ENCODE measurements at places on chromosomes 5 and 9.

DNA sequence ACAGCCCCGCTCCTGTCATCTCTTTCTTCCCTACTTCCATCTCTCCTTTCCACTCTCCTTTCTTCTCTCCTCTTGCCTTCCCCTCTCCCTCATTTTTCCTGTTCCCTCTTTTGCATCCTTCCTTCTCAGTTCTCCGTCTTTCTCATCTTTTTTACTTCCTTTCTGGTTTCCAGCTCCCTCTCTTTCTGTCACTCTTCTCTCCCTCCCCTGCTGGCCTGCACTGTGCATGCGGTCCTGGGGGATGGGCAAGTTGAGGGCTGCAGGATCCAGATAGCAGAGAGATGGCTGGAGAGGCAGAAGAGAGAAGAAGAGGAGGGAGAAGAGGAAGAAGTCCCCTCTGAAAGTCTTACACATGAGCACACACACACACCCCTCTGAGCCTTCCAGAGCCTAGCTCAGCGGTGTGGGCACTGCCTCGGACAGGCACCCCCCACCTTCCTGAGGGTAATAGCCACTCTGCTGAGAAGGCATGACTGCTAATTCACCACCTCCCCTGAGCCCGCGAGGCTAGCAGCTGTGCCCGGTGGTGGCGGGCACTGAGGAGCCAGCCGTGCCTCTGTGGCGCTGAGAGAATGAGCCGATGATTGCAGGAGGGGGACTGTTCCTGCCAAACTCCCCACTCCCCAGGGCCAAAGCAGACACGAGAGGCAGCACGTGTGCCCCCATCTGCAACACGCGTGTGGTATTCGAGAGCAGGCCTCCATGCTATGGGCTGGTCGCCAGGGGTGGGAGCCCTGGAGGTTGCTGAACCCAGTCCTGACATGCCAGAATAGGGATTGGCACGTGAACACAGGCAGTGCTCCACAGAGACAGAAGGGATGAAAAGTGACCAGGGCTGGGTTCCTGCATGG is 3.7 kb upstream of the CAMK2A start:
- no peak for DNase-seq

GRCh38 chr5:115549154-115549553 is 4.6 kb upstream of the FEM1C start:
- no peak for DNase-seq

DNA sequence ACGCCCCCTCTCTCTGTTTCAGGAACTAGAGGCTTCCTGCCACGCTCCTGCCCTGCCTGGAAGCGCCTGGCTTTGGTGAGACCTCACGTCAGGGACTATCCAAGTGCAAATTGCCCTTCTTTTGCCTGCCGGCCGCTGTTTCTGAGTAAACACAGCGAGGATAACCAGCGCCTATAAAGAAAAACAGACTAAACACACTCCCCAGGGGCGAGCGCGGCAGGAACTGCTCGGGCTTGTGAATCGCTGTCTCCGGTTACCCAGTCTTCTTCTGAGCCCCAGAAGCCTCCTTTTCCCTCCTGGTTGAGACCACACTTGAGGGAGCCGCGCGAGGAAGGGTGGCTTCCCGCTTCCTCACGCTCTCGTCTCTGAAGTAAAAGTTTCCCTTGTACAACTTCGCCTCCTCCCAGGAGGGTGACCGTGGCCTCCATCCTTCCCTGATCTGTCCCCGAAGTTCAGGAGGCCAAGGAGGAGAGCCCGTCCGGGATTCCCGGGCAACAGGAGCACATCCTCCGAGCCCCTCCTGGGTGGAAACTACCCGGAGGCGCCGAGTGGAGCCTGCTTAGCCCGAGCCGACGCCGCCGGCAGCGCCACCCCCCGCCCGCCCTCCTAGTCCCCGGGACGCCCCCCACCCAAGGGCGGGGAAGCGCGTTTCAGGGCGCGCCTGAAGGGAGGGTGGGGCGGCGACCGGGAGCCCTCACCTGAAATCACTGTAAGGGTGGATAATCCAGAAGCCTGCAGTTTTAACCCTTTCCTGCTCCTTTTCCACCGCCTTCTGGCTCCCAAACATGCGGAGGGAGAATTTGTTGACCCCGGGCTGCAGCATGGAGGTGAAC is 993 bp downstream of the HCN1 start:
- no peak for DNase-seq

DNA sequence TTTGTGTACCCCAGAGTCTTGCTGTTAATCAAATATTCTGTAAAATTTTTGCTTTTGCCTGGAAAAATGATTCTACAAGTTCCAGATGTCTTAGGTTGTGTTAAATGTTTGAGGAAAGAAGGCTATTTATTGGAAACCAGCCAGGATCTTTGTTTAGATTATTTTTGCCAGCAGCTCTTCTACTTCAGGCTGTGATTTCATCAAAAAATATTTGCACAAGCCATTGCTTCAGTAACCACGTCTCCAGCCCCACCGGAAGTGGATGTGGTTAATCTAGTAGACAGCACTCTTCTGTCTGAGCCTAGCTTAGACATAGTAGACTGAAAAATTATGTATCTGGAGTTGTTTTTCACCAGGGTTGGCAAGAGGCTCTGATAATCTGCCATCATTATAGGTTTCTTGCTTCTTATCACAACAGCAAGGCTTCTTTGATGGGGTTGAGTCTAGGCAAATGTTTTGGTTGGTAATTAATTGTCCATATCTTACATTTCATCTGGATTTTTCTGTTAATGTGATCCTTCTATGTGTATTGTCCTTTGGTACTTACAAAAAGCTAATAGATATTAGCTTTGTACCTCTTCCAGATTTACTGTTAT is 17.1 kb downstream of the KCTD16 start:
- peak; percentile 69 for DNase-seq

GRCh38 chr5:34740389-34740806 is 84.3 kb downstream of the RAI14 start:
- no peak for DNase-seq

DNA sequence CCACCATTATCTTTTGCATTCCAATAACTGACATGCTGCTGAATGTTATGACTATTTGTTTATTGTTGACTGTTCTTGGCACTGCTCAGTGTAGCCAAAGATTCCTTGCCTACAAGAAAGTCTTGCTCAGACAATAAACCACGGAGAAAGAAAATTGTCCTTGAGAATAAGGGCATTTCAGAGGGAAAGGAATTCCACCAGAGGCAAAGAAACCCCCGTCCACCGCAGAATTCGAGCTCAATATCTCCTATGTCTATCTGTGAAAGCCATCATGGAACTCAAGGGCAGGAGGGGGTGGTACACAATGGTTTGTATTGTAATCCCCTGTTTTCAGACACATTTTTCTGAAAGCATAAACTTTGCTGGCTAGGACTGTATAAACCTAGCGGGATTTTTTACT is 70.3 kb upstream of the ADAMTS16 start:
- no peak for DNase-seq

GRCh38 chr5:171614511-171614910 is 171.1 kb upstream of the SMIM23 start:
- DNase-seq: no peak

DNA sequence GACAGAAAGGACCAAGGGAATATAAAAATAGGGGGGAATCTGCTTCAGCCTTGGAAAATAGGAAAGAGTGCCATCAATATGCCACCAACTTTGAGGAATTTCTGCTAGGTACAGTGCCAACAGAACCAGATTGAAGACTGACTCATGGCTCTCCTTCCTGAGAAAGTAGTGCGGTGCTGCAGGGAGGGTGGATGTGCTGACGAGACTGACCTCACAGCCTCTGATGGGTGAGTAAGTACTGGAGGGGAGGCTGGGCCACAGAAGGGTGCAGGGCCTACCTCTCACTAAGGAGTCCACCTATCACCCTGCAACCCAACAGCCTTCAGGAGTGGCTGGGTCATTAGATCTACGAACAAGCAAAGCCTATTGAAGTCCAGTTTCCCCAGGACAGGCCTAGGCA is 187.6 kb downstream of the GABBR2 start:
- no peak for DNase-seq

- no peak for DNase-seq
These were observed 146.0 kb upstream of the NMUR2 start for GRCh38 chr5:152551061-152551460.

- DNase-seq: no peak
These were observed 7.6 kb downstream of the TTC16 start for GRCh38 chr9:127723444-127723843.

- peak; percentile 47 for DNase-seq
These were observed 11.3 kb downstream of the RGS14 start for GRCh38 chr5:177368869-177369644.

DNA sequence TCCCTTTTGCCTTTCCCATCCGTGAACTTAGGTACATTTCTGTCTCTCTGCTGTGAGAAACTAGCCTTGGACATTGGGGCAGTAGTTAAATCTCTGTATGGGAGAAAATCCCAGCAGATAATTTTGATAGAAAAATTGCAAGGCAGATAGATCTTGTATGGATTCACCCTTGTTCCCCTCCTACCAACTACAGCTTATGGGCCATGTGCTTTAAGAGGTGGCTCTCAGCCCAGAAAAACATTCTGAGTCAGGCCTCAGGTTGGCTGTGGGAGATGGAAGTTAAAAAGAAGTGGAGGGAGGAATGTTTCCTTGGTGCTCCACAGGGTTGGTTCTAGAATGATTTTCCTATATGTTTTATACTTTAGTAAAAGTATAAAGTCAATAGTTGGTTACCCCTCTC is 1.4 kb upstream of the KDM3B start:
- no peak for DNase-seq

- DNase-seq: no peak
These were observed 106.5 kb downstream of the FANCC start for GRCh38 chr9:95211028-95211427.

DNA sequence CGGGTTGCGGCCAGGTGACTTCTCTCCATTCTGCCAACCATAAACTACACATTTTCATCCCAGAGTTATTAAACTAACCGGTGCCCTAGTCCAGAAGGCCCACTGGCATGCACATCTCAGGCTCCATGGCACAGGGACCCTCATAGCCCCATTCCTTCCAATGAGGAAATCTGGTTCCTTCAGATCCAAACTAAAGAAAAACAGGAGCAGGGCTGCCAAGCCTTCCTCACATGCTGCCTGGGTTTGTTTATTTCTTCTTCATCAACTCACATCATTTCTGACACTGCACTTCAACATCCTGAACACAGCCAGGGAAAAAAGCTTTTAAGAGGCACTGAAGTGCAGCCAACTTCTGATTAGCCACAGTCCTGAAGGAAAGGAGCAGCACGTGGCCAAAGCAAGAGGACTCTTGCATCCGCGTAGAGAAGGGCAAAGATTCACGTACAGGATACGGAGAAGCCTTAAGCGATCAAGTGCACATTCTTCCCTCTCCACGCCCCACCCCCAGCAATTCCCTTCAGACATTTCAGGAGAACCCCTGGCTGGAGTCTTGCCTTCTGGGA is 22.5 kb downstream of the LHFPL2 start:
- no peak for DNase-seq

DNA sequence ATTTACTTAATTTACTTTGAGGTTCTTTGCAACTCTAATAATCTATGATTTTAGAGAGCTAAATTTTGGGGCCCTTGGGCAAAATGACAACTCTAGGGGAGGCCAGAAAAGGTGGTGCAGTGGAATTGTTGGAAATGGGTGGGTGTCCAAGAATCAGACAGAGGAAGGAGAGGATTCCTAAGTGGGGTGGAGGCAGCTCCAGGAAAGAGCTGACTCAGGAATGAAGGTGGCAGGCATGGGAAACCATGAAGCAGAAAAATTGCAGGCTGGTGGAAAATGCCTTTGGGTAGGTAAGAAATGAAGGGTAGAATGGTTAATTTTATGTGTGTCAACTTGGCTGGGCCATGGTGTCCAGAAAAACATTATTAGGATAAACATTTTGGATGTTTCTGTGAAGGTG is 248.5 kb upstream of the TUT7 start:
- DNase-seq: no peak

GRCh38 chr9:75265525-75265972 is 177.2 kb downstream of the OSTF1 start:
- DNase-seq: peak; percentile 47

DNA sequence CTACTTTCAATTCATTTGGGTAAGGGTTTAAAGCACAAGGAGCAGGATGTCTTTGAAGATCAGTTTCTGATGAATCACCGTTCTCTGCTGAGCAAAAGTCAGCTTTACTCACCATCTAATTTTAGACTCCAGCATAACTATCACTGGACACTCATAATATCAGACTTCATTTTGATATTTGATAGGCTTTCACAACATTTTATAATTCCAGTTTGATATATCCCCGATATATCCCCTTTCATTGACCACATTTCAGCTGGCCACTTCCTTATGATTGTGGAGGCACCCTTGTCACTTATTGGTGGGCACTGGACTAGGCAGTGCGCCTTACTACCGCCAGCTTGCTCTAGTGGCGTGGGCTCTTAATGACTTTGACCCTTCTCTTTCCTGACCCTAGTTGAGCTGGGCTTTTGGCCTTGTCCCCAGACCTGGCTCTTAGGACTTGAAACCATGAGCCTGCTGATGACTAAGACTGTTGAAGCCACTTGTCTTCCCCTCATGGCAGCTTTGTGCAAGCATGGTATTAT is 46.8 kb downstream of the CYSTM1 start:
- no peak for DNase-seq

GRCh38 chr9:116924462-116925110 is 237.5 kb downstream of the TRIM32 start:
- no peak for DNase-seq

GRCh38 chr5:74021126-74021525 is 395.1 kb downstream of the ARHGEF28 start:
- no peak for DNase-seq

- no peak for DNase-seq
These were observed 57.3 kb upstream of the FNIP1 start for GRCh38 chr5:131854134-131854533.

DNA sequence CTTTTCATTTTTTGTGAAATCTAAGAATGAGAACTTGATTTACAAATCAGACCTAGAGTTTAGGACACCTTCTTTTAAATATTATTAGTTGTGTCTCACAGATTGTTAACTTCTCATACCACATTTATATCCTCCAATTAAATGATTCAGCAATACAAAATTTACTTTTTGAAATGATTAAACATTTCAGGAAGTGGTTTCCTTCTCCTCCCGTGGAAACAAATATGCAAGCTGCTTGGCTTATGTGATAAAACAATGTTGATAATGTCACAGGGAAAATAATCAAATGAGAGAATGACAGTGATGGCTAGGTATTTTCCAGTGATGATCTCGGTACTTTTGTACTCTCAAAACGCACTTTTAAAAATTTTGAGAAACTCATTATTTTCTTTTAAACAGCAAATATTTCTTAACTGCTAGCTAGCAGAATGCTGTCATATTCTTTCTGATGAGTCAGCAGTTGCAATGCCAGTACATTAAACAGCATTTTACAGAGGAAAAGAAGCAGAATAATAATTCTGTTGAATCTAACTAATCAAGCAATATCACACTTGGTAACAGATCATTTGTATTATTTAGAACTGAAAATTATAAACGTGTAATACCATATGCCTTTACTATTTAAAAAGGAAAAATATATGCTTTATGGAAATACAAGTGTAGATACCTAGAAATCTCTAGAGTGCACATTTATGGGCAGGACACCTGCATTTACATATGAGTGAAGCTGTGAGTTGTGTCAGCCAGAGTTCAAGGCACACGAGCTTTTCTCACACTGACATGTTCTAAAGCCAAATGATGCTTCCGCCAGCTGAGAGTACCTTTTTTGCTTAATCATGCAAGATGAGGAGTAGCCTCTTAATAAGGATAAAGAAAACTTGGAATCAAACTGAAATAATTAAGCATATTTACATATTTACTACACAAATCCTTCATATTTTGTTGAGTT is 53.6 kb upstream of the CDH18 start:
- no peak for DNase-seq
